Lower lobe of right lung (tissue), 2 donors: ENCODE measurements at places on chromosomes 11 and 22. TPM values are rescaled to one million over a fixed set of nuclear protein-coding genes. Genes with fewer than 3 reads are reported as not detected.

Gene DDI1
- not detected for total RNA-seq

Gene MRGPRF
- 11.5 TPM for total RNA-seq

Gene BTBD18
- not detected for total RNA-seq

Gene CRYBA4
- total RNA-seq, result not detected

Gene MRPL21
- 32.9 TPM for total RNA-seq

Gene COX8A
- 212 TPM for total RNA-seq

Gene ZNF202
- total RNA-seq, result 10.6 TPM

Gene USP2
- 5.1 TPM for total RNA-seq

Gene OR4D5
- total RNA-seq, result not detected

Gene OR51B5
- total RNA-seq, result not detected

Gene OR9Q2
- not detected for total RNA-seq

DNA sequence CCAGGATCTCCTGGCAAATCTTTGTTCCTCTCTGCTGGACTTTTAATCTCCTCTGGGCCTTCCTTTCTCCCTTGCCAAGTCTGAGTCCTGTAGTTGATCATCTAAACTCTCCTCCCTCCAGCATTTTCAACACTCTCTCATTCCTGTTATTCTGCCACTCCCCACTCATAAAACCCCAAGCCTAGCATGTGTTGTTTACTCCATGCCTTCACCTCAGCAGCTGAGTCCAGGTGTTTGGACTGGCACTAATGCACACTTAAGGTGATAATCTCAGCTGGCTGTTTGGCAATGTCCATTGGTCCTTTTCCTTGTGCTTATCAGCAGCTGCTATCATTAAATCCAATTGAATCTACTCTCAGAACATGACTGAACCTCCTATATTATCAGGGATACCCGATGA lies 876.8 kb upstream of the TENM4 start:
- H3K36me3 ChIP-seq, result no peaks in the 10 kb centered on the region
- H3K27me3 ChIP-seq, result no peaks in the 10 kb centered on the region
- DNase-seq, result no peak
- no peaks in the 10 kb centered on the region for H3K4me1 ChIP-seq

DNA sequence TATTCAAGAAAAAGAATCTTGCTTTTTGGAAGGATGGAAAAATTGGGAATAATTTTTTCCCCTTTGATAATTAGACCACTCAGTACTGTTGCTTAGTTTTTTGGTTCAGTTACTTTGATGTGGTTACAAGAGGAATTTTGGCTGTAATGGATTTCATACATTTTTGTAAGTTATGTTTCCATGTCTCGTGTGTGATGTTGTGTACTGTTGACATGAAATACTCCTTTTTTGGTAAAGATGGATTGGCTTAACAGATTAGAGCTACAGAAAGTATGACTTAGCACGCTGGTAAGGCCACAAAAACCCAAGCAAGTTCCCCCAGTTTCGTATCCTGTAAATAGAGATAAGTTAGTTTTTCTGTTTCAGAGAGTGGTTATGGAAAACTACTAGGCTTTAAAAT lies 11.9 kb downstream of the TBCEL start:
- no peaks in the 10 kb centered on the region for H3K27me3 ChIP-seq
- H3K4me1 ChIP-seq, result peaks cover 34% of the 10 kb centered on the region
- DNase-seq, result no peak
- no peak overlapping the region for H3K27ac ChIP-seq
- H3K36me3 ChIP-seq, result no peaks in the 10 kb centered on the region
- no peak overlapping the region for H3K4me3 ChIP-seq

DNA sequence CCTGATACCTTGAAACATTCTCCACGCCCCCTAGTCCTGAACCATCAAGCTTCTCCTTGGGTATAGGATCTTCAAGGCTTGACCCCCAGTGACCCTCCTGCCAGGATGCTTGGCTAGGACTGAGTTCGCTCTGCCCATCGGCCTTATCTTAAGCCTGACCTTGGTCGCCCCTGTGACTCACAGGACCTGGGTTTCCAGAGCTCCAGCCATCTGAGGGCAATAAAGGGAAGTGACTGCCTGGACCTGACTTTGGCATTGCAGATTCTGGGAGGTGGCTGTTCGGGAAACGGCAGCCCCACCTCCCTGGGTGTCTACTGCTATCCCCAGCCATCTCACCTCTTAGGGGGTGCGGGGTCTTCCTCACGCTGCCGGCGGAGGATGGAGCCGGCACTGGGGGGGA lies 15.4 kb downstream of the CARD10 start:
- no peaks in the 10 kb centered on the region for H3K27me3 ChIP-seq
- no peak for DNase-seq
- H3K36me3 ChIP-seq, result peaks cover 19% of the 10 kb centered on the region

DNA sequence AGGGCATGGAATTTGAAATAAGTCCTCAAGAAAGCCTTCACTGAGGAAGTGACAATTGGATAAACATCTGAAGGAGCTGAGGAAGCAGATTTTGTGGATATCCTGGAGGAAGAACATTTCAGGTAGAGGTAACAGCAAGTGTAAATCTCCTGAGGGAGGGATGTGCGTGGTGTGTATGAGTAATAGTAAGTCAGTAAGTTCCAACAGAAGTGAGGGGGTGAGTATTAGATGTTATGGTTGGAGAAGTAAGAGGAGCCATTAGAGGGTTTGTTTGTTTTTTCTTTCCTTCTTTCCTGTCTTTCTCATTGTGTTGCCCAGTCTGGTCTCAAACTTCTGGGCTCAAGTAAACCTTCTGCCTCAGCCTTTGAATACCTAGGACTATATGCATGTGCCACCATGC lies 29.0 kb downstream of the ANKRD42 start:
- no peak for DNase-seq
- H3K4me3 ChIP-seq, result no peak overlapping the region
- H3K4me1 ChIP-seq, result no peaks in the 10 kb centered on the region
- no peaks in the 10 kb centered on the region for H3K36me3 ChIP-seq
- no peaks in the 10 kb centered on the region for H3K27me3 ChIP-seq

DNA sequence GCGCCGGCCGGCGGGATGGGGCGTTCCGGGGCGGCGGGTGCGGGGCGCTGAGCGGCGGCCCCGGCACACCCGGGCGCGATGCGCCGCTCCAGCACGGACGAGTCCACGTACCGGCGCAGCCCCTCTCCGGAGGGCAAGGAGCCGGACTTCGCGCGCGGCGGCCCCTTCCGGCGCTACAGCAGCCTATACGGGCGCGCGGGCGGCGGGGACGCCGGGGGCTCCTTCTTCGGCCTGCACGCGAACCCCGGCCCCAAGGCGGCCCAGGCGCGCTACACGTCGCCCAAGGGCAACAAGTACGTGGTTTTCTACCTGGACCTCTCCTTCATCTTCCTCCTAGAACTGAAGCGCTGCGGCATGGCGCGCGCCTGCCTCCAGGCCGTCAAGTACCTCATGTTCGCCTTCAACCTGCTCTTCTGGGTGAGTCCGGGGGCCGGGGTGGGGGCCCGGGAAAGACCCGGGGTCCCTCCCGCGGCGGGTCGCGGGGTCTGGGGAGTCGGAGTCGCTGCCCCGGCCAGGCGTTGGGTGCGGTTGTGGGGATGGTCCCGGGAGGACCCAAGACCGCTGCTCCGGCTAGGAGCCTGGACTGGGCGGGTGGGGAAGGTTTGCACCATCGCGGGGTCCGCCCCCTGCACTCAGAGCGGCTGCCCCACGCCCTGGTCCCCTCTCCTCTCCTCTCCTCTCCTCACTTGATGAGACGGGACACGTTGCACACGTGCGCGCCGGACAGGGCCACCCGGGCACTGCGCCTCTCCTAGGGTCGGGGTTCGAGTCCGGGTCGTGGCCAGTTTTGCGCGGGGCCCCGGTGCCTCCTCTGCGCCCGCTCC lies 7.5 kb downstream of the TSPAN4 start:
- DNase-seq, result no peak
- H3K27ac ChIP-seq, result no peak overlapping the region
- H3K4me3 ChIP-seq, result peak overlapping the region; percentile 40
- peaks cover 12% of the 10 kb centered on the region for H3K36me3 ChIP-seq

DNA sequence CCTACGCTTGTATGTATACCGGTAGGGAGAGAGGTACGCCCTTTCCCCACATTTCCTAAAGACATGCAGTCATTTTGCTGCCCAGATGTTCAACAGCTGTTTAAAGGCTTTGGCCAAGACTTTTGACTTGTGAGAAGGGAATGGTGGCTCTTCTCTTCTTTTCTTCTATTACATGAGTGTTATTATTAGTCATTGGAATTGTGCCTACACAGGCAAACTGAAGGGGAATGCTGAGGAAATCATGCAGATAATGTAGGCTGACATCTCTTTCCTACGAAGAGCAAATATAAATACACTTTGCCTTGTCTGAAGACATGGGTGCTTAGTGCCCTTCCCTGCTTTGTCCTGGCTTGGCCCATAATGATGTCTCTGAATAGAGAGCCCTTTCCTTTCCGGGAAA lies 194.3 kb upstream of the NARS2 start:
- no peak overlapping the region for H3K27ac ChIP-seq
- no peaks in the 10 kb centered on the region for H3K4me1 ChIP-seq
- H3K4me3 ChIP-seq, result no peak overlapping the region

- no peak overlapping the region for H3K27ac ChIP-seq
- no peaks in the 10 kb centered on the region for H3K4me1 ChIP-seq
- H3K36me3 ChIP-seq, result no peaks in the 10 kb centered on the region
- H3K4me3 ChIP-seq, result no peak overlapping the region
- DNase-seq, result no peak
- H3K27me3 ChIP-seq, result no peaks in the 10 kb centered on the region
Measured at GRCh38 chr11:131851964-131852755, 481.7 kb downstream of the NTM start.

GRCh38 chr22:17472932-17473331 lies 90.4 kb upstream of the SLC25A18 start:
- H3K4me1 ChIP-seq, result peaks cover 15% of the 10 kb centered on the region
- no peaks in the 10 kb centered on the region for H3K36me3 ChIP-seq
- H3K27ac ChIP-seq, result no peak overlapping the region
- DNase-seq, result no peak
- H3K4me3 ChIP-seq, result no peak overlapping the region

DNA sequence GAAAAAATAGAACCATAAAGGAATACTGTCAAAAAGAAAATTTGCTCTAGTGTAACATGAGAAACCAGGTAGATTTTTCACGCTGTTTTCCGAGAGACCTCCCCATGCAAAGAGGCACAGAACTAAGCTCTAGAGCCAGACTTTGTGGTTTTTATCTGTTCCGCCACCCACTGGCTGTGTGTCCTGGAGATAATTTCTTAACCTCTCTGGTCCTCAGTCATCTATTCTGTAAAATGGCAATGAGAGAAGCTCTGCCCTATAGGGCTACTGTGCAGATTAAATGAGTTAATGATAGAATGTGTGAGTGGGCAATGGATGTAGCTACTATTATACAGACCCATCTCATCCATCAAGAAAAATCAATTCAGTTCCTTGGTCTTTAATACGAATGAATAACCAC lies 9.4 kb upstream of the SIGIRR start:
- no peak overlapping the region for H3K27ac ChIP-seq
- no peaks in the 10 kb centered on the region for H3K4me1 ChIP-seq
- DNase-seq, result no peak
- H3K4me3 ChIP-seq, result no peak overlapping the region
- H3K27me3 ChIP-seq, result no peaks in the 10 kb centered on the region

GRCh38 chr11:97351939-97352338 lies 962.1 kb downstream of the JRKL start:
- no peaks in the 10 kb centered on the region for H3K27me3 ChIP-seq
- DNase-seq, result no peak
- H3K4me3 ChIP-seq, result no peak overlapping the region
- no peaks in the 10 kb centered on the region for H3K4me1 ChIP-seq
- H3K27ac ChIP-seq, result no peak overlapping the region

- no peaks in the 10 kb centered on the region for H3K4me1 ChIP-seq
- H3K27ac ChIP-seq, result no peak overlapping the region
- peaks cover 84% of the 10 kb centered on the region for H3K27me3 ChIP-seq
- no peak for DNase-seq
- no peaks in the 10 kb centered on the region for H3K36me3 ChIP-seq
- no peak overlapping the region for H3K4me3 ChIP-seq
Measured at GRCh38 chr11:64710418-64711137, 12.4 kb downstream of the NRXN2 start.

DNA sequence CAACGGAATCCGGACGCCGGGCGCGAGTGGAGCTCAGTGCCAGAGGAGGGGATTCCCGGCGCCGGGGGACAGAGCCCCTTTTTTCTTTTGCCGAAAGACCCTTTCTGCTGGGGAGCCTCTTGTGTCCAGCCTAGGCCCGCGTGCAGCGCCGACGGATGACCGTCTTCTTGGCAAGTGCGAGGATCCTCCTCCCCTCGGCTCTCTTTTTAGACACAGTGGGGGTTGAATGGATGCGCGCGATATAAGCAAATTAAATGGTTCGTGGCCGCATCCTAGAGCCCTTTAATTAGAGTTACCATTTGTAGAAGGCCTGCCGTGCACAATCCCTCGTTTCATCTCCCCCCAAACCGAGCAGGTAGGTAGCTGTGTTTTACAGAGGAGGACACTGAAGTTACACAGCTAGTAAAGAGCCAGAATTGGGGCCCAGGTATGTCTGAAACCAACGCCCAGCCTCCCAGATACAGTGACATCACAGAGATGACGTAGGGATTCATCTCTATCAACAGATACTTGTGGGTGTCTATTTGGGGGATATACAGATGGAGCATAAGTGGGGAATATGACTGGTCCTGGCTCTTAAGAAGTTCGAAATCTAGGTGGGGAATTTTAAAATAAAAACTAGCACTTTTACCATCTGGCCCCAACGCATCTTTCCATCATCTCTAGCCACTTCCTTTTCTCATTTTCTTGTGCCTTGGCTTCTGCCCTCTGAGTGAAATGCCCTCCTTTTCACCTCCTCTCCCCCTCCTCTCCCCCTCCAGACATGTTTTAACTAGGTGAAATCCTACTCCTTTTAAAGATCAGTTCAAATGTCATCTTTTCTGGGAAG lies 875 bp downstream of the TCP11L1 start:
- H3K4me3 ChIP-seq, result peak overlapping the region; percentile 97
- peak overlapping the region; percentile 99 for H3K27ac ChIP-seq
- DNase-seq, result no peak
- H3K36me3 ChIP-seq, result peaks cover 6% of the 10 kb centered on the region
- H3K4me1 ChIP-seq, result peaks cover 15% of the 10 kb centered on the region

DNA sequence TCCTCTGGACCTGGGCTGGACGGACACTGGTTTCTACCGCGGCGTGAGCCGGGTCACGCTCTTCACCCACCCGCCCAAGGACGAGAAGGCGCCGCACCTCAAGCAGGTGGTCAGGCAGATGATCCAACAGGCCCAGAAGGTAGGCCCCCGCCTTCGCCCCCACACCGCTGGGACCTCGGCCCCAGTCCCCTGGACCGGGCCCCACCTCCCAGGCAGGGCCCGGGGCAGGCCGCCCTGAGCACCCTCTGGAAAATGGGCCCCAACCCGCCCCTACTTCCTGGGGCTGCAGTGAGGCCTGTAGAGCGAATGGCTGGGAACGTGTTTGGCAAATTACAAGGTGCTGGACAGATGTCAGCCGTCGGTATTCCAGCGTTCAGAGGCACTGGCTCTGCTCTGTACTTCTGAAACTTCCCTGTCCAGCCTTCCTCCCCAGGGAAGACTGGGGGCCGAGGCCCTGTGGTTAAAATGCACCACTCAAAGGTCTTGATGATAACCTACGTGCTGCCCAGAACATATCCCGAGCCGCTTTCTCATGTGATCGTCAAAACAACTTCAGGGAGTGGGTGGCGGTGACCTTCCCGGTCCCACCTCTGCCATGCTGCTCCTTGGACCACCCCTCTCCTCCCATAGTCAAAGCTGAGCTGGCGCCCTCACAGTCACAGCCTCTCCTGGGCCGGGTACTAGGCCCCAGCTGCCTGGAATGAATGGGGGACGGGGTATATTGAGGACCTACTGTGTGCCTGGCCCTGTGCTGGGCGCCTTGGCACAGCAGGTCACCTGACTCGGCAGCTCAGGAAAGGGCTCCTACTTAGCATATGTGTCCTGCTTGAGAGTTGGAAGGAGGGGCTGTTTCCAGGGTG lies 869 bp downstream of the FAM83F start:
- DNase-seq, result no peak
- H3K4me1 ChIP-seq, result peaks cover 4% of the 10 kb centered on the region
- H3K4me3 ChIP-seq, result peak overlapping the region; percentile 43
- H3K27me3 ChIP-seq, result peaks cover 53% of the 10 kb centered on the region
